ENCODE measurements at places on chromosomes 13 and 19.

GRCh38 chr13:46747031-46747820, 49.7 kb downstream of the ESD start:
- no peak for DNase-seq

DNA sequence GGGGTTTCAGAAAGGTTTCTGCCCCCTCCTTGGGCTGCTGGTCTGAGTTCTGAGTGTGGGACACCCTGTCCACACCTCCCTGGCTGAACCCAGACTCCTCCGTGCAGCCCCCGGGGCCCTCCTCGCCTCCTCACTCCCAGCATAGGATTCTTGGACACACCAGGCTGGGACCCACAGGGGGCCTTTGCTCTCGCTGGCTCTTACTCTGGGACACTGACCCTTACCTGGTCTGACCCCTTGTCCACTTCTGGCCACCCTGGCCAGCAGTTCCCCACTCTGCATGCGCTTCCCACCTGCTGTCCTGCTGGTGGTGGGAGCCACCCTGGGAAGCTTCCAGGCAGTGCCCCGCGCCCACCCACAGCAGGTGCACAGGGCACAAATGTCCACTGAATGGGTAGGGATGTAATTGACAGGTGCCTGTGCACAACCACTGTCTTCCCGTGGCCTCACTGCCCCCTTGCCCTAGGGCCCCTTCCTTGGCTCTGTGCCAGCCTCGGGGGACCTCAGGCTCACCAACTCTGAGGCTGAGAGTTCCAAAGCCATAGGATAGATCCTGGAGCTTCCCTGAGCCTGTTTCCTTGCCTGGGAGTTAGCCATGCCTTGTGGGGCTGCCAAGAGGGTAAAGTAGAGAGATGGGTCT, 7.0 kb upstream of the SLC25A42 start:
- DNase-seq = no peak

GRCh38 chr13:54802226-54802625, 1773.6 kb downstream of the OLFM4 start:
- DNase-seq = no peak

DNA sequence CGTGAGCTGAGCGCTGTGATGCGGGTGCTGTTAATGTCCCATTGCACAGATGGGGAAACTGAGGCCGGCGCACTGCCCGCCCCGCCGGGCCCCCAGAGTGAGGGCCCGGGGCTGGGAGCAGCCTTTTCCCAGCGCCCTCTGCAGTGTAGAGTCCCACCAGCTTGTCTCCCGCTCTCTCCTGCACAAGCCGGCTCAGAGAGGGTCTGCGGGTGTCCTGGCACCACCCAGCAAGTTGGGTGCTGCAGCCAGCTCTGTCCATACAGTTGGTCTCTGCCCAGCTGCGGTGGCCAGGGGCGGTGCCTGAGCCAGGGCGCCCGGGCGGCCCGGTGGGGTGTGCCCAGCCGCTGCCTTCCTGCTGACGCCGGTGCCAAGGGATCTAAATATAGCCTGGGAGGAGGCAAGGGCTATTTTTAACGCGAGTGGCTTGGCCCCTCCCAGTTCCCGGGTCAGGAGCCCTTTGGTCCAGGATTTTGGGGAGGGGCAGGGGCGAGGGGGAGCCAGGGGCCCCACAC, 19.3 kb downstream of the GADD45B start:
- peak; percentile 57 for DNase-seq

GRCh38 chr13:62418872-62419271, 1003.2 kb upstream of the PCDH20 start:
- DNase-seq = no peak

- peak; percentile 28 for DNase-seq
These were observed 354.4 kb upstream of the DACH1 start for GRCh38 chr13:72221276-72221962.

- no peak for DNase-seq
These were observed 5.7 kb downstream of the XRCC1 start for GRCh38 chr19:43569657-43570056.

DNA sequence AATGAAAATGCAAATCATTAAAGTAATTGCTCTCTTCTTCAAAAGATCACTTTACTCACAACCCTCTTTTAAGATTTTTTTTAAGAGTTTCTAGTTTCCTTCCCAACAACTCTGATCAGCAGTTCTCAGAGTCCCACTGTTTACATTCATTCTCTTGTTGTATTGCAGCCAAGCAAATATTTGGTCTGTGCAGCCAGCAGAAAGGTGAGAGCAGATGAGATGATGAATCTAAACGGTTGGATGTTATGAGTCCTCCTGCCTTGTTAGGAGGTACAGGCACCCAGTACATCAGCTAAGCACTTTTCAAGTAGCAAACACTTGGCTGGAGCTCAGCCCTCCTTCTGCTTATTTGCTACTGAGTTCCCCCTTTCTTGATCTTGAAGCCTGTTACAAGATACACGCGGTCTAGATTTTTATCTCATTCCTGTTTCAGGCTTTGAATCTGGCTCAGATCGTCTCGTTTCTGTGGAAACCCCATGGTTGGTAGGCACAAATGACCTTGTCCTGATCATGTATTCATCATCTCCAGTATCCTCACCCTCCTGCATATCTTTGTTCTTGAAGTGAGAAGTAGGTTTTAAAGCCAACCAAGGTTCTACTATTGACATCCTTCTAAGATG, 300.7 kb downstream of the DCT start:
- no peak for DNase-seq

- no peak for DNase-seq
These were observed 96.6 kb downstream of the COL4A2 start for GRCh38 chr13:110403721-110404120.

DNA sequence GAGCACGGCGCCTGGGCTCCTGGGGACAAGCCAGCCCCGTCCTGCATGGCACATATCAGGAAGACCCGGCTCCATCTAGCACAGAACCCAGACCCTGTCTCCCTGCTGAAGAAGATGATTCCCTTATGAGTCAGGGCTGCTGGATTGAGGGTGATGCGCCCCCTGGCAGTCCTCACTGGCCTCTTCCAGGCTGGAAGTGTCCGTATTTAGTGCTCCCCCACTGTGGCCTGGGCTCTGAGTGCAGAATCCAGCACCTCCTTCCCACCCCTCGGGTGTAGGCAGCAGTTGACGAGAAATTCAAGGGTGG, 14.9 kb downstream of the COMP start:
- no peak for DNase-seq

GRCh38 chr19:6608940-6609339, 18.0 kb upstream of the CD70 start:
- DNase-seq = no peak

- DNase-seq = no peak
These were observed 5.8 kb upstream of the FRY start for GRCh38 chr13:32025730-32026129.

DNA sequence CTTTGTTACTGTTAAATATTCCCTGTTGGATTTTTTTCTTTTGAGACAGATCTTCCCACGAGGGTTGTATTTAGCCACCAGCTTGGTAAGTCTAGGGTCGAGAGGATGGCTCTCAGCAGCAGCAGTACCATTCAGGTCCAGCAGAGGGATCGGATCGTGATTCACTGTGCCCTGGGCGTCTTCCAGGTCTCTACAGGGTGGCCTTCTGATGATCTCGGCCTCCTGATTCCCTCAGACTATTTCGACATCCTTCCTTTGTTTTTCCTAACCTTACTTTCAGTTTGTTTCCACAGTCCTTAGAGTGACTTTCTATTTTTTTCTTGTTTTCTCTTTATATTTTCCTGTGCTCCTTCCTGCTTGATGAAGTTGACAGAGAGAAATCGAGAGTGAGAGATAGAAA, 1436.9 kb downstream of the UQCRFS1 start:
- DNase-seq = no peak

GRCh38 chr13:75135325-75135825, 346.6 kb downstream of the TBC1D4 start:
- peak; percentile 78 for DNase-seq

DNA sequence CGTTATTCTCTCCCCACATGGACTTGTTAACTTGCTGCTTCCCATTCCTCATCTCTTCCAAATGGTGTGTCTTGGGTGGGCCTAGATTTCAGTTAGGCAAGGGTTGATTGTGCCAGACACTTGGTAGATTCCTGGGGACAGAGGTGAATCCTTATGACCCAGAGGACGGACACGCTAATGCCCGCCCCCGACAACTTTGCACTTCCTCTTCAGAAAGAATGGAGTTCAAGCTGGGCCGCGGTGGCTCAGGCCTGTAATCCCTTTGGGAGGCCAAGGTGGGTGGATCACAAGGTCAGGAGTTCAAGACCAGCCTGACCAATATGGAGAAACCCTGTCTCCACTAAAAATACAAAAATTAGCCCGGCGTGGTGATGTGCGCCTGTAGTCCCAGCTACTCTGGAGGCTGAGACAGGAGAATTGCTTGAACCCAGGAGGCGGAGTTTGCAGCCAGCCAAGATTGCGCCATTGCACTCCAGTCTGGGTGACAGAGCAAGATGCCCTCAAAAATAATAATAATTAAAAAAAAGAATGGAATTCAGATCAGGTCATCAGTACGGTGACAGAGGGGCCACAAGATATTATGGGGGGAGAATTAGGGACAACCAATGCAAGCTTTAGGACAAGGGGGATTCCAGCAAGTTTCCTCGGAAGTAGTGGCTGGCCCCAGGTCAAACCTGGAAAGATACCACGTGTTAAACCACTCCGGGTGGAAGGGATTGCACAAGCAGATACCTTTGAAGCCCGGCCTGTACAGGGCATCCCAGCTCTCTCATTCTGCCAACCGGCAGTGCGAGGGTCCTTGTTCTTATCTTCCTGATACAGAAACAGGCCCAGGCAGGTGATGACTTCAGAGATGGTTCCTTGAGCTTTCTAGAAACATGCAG, 2.7 kb downstream of the MYO9B start:
- DNase-seq = no peak

DNA sequence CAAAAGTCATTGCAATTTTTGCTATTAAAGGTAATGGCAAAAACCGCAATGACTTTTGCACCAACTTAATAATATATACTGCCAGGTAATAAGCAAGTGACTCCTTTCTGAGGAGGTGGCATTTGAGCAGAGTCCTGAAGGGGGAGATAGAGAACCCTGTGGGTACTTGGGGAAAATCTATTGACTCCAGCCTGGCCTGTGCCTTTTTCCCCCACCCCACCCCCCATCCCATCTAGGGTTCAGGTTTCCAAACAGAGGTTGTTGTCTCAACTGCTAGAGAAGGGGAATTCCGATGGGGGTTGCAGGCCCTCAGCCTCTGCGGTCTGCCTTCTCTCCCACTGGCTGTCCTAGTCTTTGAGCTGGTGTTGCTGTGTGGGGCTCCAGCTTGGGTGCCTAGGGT, 11.5 kb downstream of the S1PR2 start:
- no peak for DNase-seq

GRCh38 chr13:84865783-84866221, 933.4 kb downstream of the SLITRK6 start:
- DNase-seq = no peak

DNA sequence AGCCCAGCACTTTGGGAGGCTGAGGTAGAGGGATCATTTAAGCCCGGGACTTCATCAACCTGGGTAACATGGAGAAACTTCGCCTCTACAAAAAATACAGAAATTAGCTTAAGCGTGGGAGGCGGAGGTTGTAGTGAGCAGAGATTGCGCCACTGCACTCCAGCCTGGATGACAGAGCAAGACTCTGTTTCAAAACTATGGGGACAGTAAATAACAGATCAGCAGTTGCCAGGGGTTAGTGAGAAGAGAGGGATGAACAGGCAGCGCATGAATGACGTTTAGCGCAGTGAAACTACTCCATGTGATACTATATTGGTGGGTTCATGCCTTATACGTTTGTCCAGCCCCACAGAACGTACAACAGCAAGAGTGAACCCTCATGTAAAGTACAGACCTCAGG, 7.1 kb upstream of the ICAM3 start:
- DNase-seq = no peak

GRCh38 chr19:35267353-35267817, 1.4 kb upstream of the USF2 start:
- DNase-seq = no peak

DNA sequence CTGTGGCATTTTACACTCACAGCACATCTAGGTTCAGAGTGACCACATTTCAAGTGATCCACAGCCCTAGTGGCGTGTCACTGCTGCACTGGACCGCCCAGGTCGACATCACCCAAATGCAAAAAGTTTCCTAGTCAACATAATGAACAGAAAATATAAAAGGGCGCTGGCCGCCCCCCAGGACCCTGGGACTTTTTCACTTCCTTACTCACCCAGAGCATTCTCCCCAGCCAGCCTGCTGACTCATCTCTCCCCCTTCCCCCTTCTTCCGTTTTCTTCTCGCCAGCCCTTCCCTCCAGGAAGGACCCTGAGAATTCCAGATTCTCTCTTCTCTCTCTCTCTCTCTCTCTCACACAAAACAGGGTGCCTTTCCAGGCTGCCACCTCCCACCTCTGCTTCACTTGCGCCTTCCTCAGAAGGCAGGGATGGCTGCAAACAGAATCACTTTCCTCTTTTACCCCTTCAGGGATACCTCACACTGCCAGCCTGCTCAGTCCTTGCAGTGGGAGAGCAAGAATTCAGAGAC, 21.0 kb upstream of the GRWD1 start:
- DNase-seq = peak; percentile 88

GRCh38 chr19:3818918-3819317, 32.7 kb upstream of the MATK start:
- no peak for DNase-seq

- no peak for DNase-seq
These were observed 30.6 kb upstream of the ATP1A3 start for GRCh38 chr19:42024622-42025111.

- DNase-seq = no peak
These were observed 4.9 kb downstream of the FXYD3 start for GRCh38 chr19:35120492-35120891.

- no peak for DNase-seq
These were observed 15.5 kb downstream of the BTBD2 start for GRCh38 chr19:1999856-2000515.

- DNase-seq = no peak
These were observed 95.3 kb upstream of the ZNF536 start for GRCh38 chr19:30276883-30277280.

DNA sequence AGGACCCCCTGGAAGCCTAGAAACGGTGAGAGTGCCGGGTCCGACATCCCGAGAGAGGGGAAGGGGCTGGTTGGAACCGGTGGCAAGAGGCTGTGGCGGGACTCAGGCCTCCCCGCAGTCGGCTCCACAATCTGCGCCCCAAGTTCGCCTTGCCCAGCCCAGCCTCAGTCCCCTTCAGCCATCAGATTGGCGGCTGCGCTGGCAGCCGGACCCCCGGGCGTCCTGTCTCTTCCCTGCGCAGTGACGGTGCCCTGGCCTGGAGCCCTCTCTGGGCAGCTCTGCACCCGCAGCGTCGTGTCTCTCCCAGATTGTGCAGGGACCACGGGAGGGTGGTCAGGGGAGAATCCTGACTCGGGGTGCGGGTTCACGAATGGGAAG, 315 bp downstream of the ZNF492 start:
- DNase-seq = no peak

DNA sequence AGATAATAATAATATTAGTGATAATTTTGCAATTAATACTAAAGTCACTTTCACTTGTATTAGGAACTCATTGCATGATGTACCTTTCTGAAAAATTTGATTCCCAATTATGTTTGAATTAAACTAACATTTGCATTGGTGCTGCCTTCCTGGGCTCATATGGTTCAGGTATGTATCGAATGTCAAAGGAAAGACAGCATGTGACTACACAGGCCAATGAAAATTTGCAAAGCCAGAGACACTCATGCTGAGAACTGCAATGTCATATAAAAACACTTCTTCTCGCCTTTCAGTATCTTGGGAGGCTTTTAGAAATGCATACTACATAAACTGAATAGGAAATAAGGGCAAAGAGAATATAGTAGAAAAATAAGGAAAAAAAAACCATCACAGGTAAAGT, 44.3 kb downstream of the RAP2A start:
- no peak for DNase-seq

All from endothelial cell of umbilical vein (primary cell).